ENCODE measurements at places on chromosomes 12 and 14.

DNA sequence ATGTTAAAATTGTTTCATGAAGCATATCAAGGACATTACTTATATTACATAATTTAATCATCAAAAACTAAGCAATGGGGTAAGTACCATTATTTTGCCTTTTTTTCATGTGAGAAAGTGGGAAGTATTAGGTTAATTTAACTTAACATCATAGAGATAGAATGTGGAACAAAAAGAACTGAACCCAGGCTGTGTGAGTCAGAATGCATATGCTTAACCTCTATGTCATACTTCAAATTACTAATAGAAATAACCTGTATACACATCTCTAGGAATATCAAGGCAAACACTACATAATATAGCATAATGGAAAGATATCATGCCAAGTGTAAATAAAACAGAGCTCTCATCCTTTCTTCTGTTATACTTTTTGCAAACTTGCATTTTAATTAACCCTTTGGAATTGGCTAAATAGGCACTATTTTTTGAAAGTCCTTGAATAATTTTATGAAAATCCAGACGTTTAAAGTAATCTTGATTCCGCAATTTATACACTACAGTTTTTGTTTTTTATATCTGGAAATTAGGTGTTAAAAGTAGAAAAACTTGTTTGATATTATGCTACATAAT is 777.7 kb downstream of the SLC6A15 start:
- DNase-seq = no peak

- no peak for DNase-seq
Measured at GRCh38 chr12:93090731-93091172, 161.7 kb upstream of the EEA1 start.

GRCh38 chr14:43145361-43145760 is 1361.7 kb downstream of the FSCB start:
- no peak for DNase-seq

DNA sequence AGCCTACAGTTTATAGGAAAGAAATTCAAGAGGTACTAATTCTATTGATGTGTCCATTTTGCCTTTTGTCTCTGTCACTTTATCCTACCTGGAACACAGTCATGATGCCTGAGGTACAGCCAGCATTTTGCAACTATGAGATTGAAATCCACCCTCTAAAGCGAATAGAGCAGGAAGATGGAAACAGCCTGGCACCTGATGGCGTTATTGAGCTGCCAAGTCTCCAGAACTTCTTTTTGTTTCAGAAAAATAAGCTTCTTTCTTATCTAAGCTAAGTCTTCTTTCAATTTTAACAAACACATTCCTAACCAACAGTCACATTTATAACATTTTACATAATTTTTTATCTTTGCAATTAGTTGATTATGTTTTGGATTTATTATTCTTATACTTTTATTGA is 182.1 kb downstream of the PAWR start:
- no peak for DNase-seq

DNA sequence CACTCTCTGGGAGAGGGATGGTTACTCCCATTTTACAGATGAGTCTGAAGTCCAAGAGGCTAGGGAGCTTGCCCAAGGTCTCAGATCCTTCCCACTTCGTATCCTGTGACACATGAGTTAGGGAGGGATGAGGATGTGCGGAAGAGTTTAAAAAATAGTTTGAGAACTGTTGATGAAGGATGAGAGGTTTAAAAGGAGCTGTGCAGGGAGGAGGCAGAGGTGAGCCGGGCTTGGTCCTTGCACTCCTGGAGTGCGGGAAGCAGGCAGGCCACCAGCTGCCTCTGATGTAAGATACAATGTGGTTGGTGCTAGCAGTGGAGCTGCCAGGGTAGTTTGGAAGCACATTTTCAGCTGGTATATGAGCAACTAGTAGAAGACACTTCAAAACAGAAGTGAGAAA is 46.5 kb downstream of the TSPAN9 start:
- DNase-seq = no peak

- DNase-seq = peak; percentile 39
Measured at GRCh38 chr12:124687917-124688316, 120.5 kb upstream of the NCOR2 start.

GRCh38 chr12:93982771-93983315 is 165.5 kb upstream of the PLXNC1 start:
- peak; percentile 30 for DNase-seq

DNA sequence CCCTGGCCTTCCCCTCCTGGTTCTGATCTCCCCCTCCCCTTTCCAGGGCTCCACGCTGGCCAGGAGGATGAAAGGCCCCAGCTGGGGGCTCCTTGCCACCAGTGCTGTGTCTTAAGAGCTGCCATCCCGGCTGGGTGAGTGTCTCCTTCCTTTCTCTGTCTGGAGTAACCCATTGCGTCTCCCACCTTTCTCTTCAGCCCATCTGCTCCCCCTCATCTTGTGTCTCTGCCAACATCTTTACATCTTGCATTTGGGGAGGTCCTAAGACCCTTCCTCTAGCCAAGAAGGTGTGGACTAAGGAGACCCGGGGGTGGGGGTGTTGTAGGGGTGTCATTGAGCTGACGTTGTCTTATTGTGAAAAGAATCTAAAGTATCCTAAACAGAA is 505 bp downstream of the BCL2L2 start:
- DNase-seq = no peak

DNA sequence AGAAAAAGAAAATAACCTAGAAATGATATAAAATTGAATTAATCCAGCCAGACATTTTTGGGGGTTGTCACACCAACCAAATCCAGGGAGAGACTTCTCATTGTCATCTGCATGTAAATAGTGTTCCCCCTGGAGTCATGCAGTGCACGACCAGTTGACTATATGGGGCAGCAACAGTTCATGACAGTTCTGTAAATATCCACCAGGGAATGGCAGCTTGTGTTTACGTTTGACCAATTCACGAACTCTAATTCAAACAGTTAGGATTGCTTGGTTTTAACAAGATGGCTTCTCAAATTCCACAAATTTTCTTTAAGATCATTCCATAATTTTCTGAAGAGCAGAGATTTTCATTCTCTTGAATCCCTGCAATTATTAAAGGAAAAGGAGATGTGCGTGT is 43.4 kb upstream of the DUSP6 start:
- no peak for DNase-seq

- no peak for DNase-seq
Measured at GRCh38 chr12:9464408-9464807, 143.3 kb downstream of the KLRB1 start.

DNA sequence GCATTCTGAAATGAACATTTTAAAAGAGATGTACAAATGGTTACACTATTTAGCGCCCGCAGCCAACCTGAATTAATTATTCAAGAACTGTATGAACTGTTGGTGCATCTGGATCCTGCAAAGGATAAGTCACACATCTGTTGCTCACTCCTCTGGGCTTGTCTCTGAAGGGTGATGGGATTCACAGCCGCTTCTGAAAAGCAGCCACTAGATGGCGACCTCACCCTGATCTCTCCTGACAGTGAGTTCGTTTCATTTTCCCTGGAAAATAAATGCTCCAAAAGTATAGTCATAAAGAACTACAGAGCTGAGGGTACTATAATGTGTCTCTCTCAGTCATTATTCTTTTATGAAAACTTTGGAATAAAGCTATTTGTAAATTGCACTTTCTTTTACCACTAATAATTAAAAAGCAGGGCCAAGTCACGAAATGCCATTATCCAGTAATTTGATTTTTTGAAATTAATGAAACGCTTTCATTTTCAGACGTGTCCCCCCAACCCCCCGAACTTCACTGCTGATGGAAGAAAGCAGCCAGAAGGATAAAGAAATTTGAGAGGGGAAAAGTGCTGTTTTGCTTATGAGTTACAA is 789.6 kb downstream of the NRXN3 start:
- DNase-seq = peak; percentile 53

DNA sequence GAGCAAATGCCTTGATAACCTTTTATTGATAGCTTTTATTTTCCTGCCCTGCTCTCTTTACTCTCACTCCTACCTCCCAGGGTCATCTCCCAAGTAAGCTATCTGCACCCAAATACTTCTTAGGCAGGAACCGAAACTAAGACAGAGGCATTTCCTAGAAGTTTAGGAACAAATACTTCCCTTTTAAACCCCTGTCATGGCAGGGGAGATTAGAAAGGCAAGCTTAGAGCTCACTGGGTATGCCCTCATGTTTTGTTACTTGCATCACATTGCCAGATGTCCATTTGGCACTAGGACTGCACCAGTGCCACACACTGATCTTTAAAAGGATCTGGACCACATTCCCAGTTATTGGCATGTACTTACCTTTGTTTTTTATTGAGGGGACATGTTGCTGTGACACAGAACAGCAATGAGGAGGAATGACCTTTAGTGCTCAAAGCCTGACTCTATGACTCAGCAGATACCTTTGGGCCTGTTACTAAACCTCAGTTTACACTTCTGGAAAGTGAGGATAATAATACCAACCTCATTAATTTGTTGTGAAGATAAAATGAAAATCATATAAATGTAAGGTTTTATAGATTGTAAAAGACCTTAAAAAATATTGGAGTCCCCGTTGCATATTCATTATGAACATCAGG is 40.9 kb upstream of the MBIP start:
- no peak for DNase-seq

GRCh38 chr14:75578786-75579337 is 442 bp downstream of the FLVCR2 start:
- no peak for DNase-seq

GRCh38 chr14:78141590-78141989 is 28.6 kb upstream of the NRXN3 start:
- DNase-seq = no peak

- no peak for DNase-seq
Measured at GRCh38 chr14:103124501-103125001, 1.3 kb downstream of the TNFAIP2 start.

All from activated CD8-positive, alpha-beta T cell treated with anti-CD3 and anti-CD28 coated beads, Interleukin-2, amount 10 ng/mL, durations not matched to agents 7 days and 5 days (primary cell).